ENCODE measurements at places on chromosomes 2 and 18.
A peak's percentile ranks its signal among the peaks of the same experiment; 100 is the strongest.

DNA sequence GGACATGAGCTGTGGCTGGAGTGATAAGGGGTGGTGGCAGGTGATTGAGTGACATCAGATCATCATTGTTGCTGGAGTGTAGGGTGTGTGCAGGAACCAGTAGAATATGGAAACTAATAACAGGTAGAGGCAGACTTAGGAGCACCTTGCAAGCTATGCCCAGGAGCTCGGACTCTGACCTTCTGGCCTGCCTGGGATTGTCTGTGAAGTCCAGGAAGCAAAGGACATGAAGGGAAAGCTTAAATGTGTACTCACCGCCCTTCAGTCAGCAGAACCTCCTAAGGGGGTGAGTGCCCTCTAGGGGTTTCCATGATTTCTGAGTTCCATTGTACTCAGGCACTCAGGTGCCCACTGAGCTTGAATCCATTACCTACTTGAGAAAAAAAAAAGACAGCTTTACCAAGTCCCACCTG, 104.2 kb downstream of the CRIM1 start:
- DNase-seq: peak; percentile 48

DNA sequence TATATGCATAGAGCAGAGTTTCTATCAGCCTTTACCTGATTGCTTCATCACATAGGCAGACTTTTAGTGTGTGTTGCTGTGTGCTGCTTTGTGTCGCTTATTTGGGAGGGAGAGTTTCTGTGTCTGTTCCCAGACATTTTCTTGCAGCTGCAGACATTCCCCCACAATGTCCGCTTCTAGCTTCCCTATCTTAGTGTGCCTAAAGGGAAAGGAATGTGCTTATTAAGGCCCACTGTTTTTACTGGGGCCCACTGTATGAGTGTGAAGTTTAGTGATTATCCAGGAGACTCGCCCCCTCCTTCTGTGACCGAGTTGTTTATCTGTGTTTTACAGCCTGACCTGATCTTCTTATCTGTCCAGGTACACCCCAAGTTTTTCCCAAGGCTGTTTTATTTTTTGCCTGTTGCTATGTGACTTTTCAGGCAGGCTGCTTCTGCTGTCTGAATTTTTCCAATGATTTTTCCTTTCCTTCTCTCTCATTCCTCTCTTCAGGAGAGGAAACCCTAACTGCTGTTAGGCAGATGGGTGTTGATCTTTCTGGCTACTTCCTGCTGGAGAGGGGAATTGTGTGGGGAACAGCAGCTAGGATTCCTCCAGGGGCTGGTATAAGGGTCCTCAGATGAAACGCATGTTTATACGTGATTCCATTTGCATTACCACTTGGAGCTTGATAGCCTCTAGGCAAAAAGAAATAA, 47.6 kb downstream of the STK17B start:
- peak; percentile 49 for DNase-seq

GRCh38 chr2:135230150-135230549, 178.1 kb downstream of the RAB3GAP1 start:
- DNase-seq: no peak

GRCh38 chr2:20608666-20609348, 42.1 kb downstream of the HS1BP3 start:
- no peak for DNase-seq

DNA sequence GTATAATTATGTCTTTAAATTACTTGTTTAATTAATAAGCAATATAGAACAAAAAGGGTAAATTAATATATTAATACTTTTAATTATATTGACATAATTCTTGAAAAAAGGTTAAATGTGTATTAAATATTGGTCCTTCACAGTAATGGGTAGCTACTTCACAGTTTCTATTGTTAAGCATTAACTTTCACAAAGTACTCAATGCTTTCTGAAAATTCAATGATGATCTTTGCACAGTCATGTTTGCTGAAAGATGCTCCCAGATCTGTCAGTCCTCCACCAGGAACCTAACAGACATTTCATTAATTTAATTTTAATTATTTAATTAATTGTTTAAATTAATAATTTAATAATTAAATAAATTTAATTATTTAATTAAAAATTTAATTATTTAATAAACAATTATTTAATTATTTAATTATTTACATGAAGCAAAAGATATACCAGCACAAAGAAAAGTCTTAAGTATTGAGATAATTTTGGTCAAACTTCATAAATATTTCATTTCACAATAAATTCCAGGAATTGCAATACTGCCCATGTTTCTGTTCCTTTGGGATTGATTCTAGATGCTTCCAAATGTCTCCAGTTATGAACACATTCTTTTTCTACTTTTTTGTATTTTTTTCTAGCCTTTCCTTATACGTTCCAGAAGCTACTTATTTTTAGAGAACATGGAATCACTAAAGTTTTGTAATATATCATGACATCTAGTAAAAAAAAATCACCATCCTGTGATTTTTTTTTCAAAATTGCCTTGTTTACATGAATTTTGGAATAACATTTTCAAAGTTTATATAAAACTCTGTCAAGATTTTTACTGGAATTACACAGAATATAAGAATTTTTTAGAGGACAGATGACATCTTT, 46.5 kb downstream of the TMEM18 start:
- no peak for DNase-seq

GRCh38 chr18:35577045-35577848, 4.3 kb upstream of the GALNT1 start:
- DNase-seq: no peak

DNA sequence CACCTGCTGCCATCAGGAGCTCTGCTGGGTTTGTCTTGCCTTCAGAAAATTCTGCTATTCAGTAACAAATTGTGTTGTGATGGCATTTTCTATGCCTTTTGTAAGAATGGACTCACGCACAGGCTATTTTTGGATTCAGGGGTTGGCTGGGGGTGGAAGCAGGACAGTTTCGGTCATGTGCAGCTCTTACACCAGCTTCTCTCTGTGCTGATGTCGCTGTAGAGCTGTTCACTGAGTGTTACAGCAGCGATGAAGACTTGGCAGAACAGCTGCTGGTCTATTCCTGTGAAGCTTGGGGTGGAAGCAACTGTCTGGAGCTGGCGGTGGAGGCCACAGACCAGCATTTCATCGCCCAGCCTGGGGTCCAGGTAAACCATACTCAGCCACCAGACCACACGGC, 49.2 kb downstream of the TRPM8 start:
- DNase-seq: peak; percentile 31

- peak; percentile 8 for DNase-seq
These were observed 1.4 kb downstream of the PHLPP1 start for GRCh38 chr18:62716619-62717168.

- no peak for DNase-seq
These were observed 73.0 kb upstream of the RAB12 start for GRCh38 chr18:8536231-8536630.

GRCh38 chr2:205545971-205546816, 136.1 kb upstream of the NRP2 start:
- DNase-seq: no peak

DNA sequence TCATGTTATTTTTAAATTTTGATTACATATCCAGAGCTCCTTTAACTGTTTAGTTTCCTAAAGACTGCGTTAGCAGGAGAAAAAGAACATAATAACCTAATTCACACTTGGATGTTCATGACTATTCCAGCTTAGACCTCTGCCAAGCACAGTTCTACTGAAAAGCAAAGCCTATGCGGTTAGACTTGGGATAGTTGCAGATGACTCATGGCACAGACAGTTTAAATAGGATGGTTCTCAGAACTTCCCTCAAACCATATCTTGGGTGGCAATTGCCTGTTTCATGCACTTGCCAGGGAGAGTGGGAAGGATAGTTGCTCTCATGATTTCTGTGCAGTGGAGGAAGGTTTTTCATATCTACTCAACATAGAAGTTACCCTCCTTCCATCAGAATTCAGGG, 149.7 kb upstream of the KLHL29 start:
- DNase-seq: peak; percentile 52

- DNase-seq: no peak
These were observed 1386.4 kb upstream of the ZEB2 start for GRCh38 chr2:145906354-145906753.

DNA sequence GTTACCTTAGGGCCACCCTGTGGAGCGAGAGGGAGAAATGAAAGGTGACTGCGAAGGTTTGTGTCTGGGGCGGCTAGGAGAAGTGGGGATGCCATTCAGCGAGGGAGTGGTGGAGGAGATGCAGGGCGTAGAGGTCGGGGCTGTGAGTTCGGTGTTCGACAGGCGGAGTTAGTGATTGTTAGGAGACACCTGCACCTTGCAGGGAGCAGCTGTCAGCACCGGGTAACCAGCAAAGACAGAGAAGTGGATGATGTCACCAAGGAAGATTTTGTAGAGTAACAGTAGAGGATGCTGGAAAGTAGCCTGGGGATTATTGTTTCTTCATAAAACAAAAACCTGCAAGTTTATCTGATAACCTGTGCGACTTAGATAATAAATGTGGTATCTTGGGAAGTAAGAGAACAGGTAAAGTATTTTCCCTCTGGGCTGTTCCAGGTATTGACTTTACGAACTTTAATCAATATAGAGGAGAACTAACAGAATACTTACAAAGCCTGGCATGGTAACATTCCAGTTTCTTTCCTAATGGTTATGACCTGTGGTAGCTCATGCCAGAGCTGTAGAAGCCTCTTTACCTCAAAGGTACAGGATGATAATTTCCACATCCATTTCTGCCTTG, 63.8 kb downstream of the SPTBN1 start:
- DNase-seq: no peak

DNA sequence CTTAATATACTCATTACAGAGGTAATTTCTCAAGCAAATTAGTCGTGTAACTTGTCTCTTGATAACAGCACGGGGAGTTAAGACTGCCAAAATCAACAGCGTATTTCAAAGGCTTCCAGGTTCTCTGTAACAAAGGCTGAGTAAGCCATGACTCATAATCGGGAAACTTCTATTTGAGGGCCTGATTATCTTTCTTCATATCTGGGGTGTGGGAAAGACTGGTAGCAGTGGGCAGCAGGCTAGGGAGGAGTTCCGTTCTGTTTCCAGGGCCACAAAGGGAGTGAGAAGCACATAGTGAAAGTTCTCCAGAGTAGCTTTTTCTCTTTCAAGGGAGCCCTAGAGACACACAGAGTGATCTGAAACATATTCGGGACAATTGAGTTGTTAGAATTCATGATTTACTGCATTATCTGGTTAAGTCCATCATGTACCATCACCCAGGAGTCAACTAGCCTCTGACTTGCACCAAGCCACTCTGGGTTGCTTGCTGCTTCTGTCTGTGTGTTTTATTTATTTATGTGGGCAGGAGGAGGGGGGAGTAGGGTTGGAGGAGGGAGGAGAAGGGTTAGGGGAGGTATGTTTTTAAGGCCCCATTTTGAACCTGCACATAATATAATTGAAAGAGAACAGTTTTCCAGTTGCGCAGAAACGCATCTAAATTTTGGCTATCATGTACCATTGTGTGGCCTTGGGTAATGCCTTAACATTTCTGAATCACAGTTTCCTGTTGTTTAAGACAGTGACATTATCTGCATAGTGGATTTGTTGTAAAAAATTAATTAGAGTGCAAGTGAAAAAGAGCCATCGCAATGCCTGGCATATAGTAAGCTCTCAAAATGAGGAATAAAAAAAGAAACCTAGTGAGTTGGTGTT, 80.5 kb upstream of the ITPRID2 start:
- peak; percentile 48 for DNase-seq

- peak; percentile 98 for DNase-seq
These were observed 98.6 kb downstream of the KCNS3 start for GRCh38 chr2:17976871-17977746.

DNA sequence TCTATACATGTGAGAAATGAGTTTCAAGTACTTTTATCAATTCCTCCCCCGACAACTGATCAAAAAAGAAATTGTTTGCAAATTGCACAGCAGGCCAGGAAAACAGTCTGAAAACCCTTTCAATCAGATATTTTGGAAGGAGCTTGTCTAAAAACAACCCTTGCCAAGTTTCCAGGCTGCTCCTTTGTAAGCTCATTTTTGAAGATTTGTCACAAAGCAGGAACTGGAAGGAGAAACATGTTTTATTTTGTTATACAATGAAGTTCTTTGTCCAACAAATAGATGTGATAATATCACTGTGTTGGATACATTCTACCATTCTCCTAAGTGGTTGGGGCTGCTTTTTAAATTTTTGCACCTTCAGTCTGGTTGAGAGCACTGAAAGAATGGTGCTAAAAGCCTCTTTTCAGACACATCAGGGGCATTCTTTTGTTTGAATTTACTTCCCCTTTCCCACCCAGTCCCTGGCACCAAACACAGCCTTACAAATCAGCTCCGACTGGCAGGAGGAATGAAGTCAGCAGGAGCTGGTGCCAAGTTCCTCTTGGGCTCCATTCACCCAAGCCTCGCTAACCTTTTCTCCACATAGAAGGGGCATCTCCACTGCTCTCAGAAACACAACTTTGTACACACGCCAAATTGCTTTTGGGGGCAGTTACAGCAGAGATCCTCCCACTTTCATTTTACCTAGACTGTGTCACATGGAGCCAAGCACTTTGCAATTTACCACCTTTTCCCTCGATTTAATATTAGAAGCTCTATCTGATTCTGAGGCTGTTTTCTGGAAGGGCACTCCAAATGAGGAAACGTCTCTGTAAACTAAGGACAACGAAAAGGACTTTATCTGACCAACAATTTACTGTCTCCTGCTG, 88.0 kb downstream of the C1D start:
- DNase-seq: peak; percentile 29

DNA sequence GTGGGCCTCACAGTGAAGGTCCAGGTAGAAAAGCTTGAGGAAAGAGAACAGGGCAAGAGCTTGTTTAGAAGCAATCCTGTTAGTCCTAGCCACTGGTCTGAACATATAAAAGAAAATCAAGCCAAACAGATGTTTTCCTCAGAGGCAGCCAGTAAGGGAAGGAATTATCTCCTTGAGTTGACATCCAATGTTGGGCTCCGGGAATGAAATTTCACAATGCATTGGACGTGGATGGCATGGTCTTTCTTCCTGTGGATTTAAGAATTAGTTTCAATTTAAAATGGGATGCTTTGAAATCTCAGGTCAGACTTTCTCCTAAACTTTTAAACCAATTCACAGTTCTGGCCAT, 92.1 kb downstream of the ACKR3 start:
- peak; percentile 86 for DNase-seq

DNA sequence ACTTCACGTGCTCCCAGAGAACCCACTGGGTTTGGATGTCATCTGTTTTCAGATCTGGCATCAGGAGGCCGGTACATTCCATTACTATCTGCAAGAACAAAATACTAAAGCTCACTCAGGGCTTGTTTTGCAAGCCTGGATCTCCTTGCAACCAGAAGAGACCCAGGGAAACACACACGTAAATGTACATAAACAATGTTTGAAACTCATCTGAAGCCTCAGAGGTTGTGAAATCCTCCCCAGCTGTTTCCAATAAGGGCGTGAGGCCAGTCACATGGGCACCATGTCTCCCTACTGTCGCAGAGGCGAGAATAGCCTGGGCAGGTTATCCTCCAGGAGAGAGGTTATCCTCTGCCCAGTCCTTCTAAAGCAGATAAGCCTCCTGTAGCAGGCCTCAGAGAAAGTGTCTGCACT, 186.9 kb downstream of the GFPT1 start:
- peak; percentile 97 for DNase-seq

- no peak for DNase-seq
These were observed 5.8 kb downstream of the BIN1 start for GRCh38 chr2:127101048-127101611.

- DNase-seq: peak; percentile 7
These were observed 106.8 kb downstream of the HRH4 start for GRCh38 chr18:24567199-24567598.

- no peak for DNase-seq
These were observed 38.0 kb downstream of the VSNL1 start for GRCh38 chr2:17578466-17578928.
